ENCODE measurements at places on chromosomes 12 and 14.

GRCh38 chr14:97411938-97412612 is 614.9 kb downstream of the VRK1 start:
- no peak for DNase-seq

DNA sequence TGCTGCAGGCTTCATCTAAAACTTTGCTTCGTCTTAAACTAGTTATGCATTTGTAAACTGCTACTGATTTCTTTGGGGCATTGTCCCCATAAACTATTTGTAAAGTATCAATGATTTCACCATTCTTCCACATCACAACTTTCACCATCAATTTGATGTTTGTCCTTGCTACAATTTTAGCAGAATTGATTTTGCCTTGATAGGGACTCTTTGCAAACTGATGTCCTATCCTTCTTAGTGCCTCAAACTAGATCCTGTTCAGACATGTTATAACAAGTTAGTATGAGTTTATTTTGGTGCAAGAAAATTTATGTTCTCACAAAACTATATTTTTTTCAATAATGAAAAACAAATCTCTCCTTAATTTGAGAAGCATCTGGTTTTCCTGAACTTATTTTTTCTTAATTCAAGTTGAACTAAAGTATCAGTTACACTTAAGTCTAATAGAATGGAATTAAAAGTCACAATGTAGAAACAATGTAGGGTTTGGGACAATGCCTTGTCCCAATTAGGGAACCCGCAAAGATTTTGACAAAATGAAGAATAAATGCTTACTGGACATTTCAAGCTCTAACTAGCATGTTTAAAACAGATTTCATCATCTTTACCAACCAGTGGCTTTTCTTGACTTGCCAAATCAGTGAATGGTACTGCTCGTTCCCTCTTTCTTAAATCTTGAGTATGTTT is 10.1 kb upstream of the ARID4A start:
- DNase-seq = no peak

DNA sequence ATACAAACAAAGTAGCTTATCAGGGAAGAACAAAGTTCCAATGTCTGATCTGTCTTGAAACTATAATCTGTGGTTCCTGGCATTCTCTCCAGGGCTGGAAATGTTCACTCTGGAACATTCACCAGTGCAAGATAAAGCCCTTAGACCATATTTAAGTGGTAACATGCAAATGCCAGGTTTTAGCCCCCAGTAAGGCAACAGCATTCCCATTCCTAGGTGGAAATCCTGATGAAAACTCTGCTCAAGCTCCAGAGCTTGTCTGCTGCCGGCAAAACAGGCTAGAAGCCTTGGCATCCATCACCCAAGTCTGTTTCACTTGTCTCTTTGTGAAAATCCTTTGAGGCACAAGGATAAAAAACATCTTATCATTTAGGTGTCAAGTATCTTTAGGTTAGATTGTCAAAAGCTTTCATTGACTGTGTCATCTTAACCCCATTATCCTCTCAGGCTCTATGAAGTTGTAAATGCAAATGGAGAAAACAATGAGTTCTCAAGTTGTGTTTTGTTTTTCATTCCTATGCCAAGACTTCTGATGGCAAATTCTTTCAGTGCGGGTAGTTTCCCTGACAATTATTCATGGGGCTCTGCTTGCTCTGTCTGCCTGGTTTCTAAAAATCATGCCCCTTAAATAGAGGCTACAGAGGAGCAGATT is 344.7 kb downstream of the NELL2 start:
- no peak for DNase-seq

GRCh38 chr14:52007637-52008036 is 18.3 kb downstream of the RTRAF start:
- no peak for DNase-seq

DNA sequence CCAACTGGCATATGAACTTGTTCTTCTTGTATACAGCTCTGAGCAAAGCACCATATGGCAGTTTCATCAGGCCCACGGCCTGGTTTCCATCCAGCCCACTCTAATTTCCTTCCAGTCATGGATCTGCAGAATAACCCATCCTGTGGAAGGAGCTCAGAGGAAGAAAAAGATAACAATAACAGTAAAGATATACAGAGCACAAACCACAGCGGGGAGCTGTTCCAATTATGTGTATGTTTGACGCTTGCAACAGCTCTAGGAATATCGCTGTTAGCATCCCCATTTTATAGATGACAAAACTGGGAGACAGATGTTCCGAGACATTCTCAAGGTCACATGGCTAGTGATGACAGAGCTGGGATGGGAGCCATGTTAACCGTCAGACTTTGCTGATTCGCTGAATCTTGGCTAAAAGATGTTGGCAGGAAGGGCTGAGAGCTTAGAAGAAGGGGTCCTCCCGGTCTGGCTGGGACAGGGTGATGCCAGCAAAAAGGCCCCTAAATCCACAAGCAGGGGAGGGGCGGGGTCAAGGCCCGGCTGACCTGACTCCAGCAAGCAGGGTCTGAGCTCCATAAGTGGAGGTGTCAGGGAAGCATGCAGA is 34.4 kb upstream of the CIPC start:
- no peak for DNase-seq

- DNase-seq = no peak
Observed at GRCh38 chr14:65065719-65066118, 36.6 kb downstream of the MAX start.
